ENCODE measurements at places on chromosomes 1 and 21.

DNA sequence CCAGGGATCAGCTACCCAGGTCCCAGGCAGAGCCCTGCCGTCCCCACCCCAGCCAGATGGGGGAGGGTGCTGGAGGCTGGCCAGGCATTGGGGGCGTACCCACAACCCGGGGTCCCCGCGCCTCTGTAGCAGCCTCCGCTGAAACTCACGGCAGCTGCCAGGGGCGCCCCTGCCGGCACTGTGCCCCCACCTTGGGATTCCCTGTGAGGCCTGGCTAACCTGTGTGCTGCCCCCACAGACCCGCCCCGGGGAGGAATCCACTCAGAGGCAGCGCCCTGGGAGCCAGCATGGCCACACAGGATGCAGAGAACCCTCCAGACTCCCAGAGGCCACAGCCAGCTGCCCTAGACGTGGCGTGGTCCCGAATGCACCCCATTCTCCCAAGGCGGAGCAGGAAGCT lies 3.8 kb downstream of the DVL1 start:
- DNase-seq, result no peak

DNA sequence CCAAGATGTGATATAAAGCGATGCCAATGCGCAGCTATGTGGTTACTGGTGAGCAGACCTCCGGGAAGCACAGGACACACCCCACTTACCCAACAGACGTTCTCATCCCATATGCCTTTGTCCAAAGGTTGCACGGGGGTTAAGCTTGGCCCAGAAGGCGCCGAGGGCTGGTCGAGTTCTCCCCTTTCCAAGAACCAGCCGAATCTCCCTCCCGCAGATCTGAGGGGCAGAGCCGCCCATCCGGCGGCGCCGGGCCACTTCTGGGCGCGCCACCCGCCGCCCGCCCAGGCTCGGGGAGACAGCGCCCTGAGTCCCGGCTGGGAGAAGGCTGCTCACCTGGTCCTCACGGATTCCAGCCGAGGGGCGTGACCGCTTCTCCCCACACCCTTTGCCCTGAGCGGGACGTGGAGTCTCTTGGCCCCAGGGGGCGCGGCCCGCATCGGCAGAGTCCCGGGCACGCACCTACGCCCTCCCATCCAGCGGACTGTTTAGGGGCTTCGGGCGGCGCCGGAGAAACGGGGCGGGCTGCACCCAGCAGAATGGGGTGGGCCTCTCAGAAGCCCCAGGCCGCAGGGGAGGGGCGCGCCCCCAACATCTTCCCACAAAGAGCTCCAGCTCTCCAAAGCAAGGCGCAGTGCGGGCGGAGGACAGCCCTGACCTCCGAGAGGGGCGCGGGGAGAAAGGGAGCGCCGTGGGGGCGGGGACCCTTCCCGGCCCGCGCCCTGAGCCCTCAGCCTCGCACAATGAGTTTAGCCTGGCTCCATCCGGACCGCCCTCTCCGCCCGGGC lies 615 bp downstream of the GPR161 start:
- DNase-seq, result no peak

DNA sequence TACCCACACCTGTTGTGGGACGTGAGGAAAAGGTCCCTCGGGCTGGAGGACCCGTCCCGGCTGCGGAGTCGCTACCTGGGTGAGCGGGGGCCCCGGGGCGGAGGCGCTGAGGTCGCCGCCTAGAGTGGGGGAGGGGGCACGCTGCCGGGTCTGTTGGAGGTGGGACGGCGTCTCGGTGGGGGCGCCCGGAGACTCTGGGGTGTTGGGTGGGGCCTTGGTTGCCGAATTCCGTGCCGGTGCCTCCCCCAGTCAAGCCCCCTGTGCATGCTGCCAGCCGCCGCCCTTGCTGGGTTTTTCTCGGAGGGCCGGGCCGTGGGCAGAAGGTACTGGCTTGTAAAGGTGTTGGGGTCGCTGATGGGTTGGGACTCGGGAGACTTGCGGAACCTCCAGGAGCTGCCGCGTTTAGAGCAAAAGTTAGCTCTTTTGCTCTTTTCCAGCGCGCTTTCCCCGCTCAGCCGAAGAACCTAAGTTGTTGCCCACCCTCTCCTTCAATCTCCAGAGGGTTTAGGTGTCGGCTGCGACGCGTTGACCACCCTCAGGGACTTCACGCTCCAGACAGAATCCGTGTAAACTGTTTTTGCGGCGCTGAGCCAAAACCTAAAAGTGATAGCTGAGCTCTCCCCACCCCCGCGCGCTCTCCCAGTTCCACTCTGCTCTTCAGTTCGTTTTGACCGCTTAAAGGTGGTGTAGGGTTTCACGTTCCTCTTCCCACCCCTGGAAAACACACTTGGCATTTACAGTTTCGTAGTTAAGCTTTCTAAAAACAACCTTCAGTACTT lies at the start of gene MPC2:
TSS of gene MPC2 (minus strand) at position 143 of the 779 bp plus-strand sequence. CDS start 1,231 bp downstream, outside the sequence.
- peak; percentile 39 for DNase-seq

DNA sequence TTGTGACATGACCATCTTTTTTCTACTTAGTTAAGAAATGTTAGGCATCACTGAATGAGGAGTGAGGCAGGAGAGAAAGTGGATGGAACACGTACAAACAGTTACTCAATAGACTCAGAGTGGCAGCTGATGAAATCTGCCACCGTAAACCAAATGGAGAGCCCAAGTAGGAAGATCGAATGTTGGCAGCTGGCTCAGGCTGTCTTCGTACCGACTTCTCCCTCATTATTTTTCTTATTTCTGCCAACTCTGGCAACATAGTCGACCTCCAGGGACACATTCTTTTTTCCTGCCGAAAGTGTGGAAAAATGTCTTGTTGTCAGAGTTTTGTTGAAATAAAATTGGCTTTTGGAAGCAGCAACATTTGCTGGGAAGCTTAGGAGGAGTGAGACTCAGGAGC lies 143.3 kb downstream of the GREM2 start:
- DNase-seq, result no peak

DNA sequence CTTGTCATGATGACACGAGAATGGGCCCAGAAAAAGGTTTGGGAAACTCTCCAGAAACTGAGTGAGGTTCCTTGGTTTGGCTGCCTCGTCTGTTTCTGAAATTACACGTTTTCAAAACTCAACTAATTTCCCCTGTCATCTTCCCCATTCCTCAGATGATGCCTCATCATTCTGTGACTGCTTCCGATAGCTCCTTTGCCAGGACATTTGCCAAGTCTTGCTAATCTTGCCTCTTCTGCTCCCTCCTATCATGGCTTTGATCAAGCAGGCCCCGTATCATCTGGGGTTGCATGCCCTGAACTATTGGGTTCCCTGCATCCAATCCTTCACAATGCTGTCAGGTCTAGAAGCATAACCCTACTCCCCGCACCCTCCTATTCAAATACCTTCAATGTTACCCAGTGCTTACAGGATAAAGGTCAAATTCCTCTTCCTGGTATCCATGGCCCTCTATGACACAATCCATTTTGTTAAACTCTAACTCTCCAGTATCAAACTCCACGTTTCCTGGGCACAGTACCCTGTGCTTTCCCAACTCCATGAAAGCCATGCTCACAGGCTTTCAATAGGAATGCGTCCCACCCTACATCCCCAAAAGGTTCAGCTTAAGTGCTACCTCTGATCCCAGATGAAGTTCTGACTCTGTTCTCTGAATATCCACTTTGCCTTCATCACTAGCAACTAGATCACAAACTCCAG lies 22.2 kb upstream of the TMEM200B start:
- DNase-seq, result no peak

DNA sequence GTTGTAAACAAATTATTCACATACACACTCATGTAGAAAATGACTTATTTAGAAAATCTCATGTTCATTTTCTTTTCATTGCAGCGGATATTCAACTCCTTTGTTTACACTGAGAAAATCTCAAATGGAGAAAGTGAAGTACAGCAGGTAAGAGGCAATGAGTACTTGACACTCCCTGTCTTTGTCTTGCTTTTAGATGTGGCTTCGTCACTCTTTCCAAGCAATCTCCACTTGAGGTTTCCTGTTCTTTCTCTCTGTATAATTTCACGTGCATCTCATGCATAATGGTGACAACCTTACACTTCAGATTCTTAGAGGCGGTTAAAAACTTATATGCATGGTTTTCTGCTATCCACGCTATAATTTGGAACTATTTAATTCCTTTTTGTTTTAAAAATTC lies 80.6 kb downstream of the CACHD1 start:
- DNase-seq, result no peak

- no peak for DNase-seq
Observed at GRCh38 chr1:77405186-77405585, 123.4 kb downstream of the AK5 start.

DNA sequence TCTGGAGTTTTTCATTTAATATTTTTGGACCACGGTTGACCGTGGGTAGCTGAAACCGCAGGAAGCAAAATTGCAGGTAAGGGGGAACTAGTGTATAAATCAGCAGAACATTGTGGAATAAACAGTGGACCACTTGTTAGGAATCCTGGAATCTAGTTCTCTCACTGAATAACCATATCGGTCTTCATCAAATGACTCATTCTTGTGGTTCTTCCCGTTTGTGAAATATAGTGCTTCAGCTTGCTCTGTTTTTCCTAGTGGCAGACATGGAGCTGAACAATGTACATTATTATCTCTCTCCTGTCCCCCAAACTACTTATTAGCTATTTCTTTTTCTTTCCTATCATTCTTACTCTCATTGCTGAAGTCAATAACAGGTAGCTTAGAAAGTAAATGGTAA lies 61.9 kb downstream of the HSPA13 start:
- no peak for DNase-seq

DNA sequence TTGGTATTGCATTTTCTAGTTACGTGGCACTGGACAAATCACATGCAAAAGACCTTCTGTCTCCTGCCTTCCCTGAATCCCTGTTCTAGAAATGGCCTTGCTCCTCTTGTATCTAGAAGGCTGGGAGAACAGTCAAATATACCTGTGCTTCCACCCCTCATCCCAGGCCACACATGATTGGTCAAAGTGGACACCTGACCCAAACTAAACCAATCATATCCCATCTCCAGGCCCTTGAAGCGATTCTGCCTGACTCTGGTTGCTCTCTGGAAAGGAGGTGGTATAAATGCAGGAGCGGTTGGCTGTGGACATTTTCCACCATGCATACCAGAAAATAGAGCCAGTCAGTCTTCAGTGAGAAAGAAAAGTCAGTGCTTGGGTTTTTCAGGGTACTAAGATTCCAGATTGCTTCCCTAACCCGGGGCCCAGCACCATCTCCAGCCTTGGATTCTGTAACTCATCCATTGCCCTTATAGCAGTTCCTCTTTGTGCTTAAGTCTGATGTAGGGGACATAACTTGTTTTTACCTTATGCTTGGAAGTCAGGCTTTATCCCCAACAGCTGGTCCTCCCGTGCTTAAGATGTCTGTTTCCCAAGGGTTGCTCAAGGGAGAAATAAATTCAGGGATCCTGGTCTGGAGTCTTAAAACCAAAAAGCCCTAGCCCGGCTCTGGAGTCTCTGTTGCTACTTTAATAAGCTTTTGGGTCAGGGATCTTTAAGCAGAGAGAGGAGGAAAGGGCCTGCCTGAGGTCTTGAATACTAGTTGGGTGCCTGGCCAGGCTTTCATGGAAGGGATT lies 7.7 kb upstream of the PHC2 start:
- no peak for DNase-seq

- no peak for DNase-seq
Observed at GRCh38 chr1:85182700-85183099, 18.1 kb downstream of the SYDE2 start.

GRCh38 chr1:226406401-226406881 lies 1.5 kb downstream of the PARP1 start:
- no peak for DNase-seq

DNA sequence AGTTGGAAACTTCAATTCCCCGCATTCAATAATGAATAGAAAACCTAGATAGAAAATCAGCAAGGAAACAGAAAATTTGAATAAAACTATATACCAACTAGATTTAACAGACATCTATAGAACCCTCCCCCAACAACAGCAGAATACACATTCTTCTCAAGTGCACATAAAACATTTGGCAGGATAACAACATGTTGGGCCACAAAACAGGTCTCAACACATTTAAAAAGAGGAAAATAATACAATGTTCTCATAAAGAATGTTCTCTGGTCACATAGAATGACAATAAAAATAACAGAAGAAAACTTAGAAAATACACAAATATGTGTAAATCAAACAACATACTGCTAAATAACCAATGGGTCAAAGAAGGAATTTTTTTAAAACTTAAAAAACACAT lies 24.9 kb downstream of the ITGB3BP start:
- no peak for DNase-seq

DNA sequence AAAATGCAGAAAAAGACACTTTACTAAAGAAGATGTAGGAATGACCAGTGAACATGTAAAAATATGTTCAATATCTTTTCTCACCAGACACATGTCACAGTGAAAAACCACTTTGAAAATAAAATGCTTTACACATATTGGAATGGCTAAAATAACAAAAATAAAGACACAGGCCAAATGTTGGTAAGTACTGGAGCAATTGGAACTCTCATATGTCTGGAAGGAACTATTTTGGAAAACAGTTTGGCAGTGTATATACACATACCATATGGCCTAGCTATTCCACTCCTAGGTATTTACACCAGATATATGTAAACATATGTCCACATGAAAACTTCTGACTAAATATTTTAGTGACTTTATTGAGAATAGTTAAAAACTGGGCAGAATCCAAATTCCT lies 927.2 kb downstream of the BRINP3 start:
- DNase-seq, result no peak

DNA sequence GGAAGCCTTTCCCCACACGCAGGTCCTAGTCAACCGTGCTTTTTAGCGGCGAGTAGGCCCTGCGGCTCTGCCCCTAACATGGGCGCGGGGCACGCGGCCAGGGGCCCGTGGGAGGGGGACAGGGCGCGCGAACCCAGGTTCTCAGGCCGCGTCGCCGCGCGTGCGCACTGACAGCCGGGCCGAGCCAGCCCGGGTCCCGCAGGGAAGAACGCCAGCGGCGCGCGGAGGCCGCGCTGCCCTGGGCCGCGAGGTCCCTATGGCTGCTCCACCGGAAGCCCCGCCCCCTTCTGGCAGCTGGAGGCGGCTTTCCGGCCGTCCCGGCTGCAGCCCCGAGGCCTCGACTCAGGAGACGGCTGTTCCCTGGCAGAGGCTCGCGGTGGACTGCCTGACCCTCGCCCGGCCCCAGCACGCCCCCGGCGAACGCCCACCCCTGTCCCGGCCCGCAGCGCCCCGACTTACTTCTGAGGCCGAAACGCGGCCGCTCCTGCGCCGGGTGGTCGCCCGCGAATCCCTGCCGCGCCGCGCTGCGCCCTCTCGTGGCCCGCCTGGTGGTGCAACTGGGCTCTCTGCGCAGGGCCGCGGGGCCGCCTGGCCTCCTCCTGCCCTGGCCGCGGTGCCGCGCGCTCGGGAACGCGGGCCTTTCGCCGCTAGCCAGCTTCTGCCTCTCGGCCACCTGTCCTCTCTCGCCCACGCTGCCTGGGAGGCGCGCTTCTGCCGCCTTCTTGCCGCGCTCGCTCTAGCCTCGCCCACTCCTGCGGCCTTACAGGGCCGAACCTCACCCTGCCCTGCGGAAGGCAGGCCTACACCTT lies 16.6 kb upstream of the RIPPLY3 start:
- peak; percentile 58 for DNase-seq

DNA sequence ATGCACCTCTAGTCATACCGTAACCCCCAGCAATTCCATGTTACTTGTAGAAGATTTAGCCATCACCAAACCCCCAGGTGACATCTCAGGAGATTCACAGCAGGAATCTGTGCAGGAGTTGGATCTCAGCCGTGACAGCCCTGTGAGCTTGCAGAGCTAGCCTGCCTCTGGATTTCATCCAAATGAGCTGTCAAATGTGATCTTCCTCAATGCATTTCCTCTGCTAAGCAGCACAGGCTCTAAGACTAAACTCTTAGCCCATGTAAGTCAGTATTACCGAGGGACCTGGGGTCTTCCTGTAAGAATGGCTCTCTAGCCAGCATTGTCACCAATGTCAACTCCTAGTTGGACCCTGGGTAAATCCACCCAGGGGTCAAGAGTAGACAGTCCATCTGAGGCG lies 41.7 kb downstream of the UMODL1 start:
- DNase-seq, result no peak

Data from stimulated activated CD8-positive, alpha-beta memory T cell treated with anti-CD3 and anti-CD28 coated beads, Interleukin-15, amount 100 ng/mL, for 1 hour (primary cell).